ENCODE measurements at places on chromosomes 7 and 10. TPM values are rescaled to one million over a fixed set of nuclear protein-coding genes. Genes with fewer than 3 reads are reported as not detected.

Gene GARIN1A
- total RNA-seq = 0.37 TPM

- no peaks in the 10 kb centered on the region for H3K4me1 ChIP-seq
- H3K27me3 ChIP-seq = no peaks in the 10 kb centered on the region
- no peak overlapping the region for H3K27ac ChIP-seq
- H3K36me3 ChIP-seq = no peaks in the 10 kb centered on the region
- H3K4me3 ChIP-seq = no peak overlapping the region
Observed at GRCh38 chr7:123979876-123980275, 53.0 kb downstream of the TMEM229A start.

DNA sequence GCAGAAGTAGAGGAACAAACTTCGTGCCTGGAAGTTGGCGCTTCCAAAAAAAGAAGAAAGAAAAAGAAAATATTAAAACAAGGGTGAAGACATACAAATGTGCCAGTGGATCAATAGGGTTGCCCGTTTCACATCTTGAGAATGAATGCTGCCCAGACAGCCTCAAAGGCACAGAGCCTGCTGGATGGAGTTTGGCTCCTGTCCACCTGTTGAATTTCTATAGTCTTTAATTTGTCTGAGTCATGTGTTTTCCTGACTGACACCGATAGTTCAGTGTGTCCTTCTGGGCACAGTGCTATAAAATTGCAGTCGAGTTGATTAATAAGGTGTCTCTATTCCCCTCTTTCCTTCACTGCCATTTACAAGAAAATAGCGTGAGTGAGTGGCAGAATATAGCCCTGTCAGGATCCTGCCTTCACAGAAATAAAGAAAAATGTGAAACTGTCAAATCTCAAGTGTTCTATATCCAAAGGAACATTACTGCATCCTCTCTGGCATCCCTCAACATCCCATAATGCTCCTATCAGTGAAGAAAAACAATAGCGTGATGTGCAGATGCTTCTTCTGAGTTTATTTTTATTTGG is 471.3 kb upstream of the AUTS2 start:
- H3K4me3 ChIP-seq = no peak overlapping the region
- DNase-seq = no peak
- H3K4me1 ChIP-seq = no peaks in the 10 kb centered on the region
- no peak overlapping the region for H3K27ac ChIP-seq
- H3K36me3 ChIP-seq = no peaks in the 10 kb centered on the region

GRCh38 chr7:36278620-36279172 is 111.0 kb upstream of the ANLN start:
- no peak for DNase-seq
- H3K4me3 ChIP-seq = no peak overlapping the region

DNA sequence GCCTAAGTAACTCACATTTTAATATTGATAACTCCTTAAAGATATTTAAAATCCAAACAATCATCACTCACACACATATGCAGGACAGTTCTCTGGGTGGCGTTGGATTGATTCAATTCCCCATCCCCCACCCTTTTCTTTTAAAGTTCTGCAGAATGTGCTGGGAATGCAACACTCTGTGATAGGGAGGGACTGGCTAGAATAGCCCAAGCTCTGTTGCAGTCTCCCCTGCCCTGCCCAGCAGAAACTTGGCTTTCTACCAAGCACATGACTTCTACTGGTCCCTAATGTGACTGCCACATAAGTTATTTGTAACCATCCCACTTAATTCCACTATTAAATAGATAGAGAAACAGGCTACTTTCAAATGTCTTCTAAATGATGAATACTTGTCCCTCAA is 55.2 kb downstream of the TWIST1 start:
- no peaks in the 10 kb centered on the region for H3K36me3 ChIP-seq
- H3K27ac ChIP-seq = no peak overlapping the region
- H3K4me1 ChIP-seq = no peaks in the 10 kb centered on the region
- no peak overlapping the region for H3K4me3 ChIP-seq
- no peaks in the 10 kb centered on the region for H3K27me3 ChIP-seq

Gene MYL7
- total RNA-seq = not detected

All from activated CD4-positive, alpha-beta T cell treated with anti-CD3 and anti-CD28 coated beads, Interleukin-2, amount 10 ng/mL, durations not matched to agents 24 days and 14 days (primary cell).